Esophagus squamous epithelium (tissue), 5 donors: ENCODE measurements at places on chromosomes 7 and 10.

GRCh38 chr10:88693392-88694020, 12.5 kb upstream of the LIPK start:
- no peak for DNase-seq

DNA sequence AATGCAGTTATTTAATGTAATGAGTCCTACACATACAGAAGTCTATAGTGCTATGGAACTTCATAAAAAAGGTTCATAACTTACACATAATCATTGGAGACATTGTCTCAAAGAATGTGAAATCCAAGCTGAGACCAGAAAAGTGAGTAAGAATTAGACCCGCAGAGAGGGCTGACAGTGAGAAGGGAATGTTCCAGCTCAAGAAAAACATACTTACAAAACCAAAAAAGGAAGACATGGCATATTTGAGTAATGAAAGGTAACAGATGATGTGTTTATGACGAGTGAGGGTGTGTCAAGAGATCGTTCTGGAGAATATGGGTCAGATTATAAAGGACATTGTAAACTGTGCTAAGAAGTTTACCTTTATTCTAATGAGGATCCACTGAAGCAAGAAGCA, 566.5 kb downstream of the ATRNL1 start:
- no peak for DNase-seq

DNA sequence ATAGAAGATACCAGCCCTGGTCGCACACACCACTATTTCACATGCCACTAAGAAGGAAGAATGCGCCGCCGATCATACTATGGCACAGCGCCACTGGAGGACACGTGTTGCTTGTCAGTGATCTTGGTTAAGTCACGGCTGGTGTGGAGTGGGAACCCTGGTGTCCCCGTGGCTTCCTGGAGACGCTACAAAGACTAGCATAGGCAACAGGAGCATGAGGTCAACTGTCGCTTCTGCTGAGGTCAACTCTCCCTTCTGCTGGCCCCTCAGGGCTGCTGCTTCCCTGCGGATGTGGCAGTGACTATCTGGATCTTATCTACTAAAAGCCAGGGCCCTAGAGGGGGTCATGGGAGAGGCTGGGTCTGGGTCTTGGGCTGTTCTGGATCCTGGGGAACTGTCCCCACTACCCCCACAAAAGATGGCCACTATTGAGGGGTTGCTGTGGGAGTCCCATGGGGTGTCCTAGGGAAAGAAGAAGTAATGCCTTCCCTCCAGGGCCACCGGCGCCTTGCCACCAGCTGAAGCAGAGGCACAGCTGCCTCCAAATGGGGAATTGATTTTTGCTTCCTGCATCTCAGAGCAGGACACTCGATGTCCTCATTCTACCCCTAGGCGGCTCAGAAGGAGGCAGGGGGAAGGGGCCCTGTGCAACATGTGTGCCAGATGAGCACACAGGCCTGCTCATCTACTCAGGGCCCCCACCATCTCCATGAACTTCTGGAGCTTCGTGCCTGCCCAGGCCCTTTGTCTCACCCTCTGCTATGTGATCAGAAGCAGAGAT, 76.6 kb upstream of the PPIF start:
- no peak for DNase-seq

DNA sequence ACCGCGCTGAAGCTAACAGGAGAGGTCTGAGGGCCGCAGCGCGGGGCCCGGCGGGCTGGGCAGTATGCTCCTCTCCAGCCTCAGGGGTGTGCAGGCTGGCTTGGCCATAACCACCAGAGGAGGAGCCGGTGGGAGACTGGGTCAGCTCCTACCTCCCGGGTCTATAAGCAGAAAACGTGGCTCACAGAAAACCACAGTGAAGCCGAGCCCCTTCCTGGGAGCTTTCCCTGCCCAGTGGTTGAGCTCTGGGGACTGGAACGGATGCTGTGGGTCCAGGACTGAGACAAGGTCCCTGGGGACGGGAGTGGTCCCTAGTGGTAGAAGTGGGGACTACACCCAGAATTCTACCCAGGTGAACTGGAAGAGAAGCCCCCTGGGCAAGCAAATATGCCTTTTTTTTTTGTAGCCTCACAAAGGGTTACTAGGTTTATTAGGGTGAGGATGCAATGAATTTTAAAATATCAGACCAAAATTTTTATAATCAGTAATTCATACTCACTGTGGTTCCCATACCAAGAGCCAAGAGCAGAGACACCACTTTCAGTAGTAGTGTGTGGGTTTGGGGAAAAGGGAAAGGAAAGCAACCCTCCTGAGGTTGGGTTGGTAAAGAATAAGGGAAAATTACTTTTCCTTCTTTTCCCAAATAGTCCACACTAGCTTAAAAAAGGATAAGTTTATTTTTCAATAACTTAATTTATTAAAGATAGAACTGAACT, 67.9 kb upstream of the PRKCQ start:
- no peak for DNase-seq

DNA sequence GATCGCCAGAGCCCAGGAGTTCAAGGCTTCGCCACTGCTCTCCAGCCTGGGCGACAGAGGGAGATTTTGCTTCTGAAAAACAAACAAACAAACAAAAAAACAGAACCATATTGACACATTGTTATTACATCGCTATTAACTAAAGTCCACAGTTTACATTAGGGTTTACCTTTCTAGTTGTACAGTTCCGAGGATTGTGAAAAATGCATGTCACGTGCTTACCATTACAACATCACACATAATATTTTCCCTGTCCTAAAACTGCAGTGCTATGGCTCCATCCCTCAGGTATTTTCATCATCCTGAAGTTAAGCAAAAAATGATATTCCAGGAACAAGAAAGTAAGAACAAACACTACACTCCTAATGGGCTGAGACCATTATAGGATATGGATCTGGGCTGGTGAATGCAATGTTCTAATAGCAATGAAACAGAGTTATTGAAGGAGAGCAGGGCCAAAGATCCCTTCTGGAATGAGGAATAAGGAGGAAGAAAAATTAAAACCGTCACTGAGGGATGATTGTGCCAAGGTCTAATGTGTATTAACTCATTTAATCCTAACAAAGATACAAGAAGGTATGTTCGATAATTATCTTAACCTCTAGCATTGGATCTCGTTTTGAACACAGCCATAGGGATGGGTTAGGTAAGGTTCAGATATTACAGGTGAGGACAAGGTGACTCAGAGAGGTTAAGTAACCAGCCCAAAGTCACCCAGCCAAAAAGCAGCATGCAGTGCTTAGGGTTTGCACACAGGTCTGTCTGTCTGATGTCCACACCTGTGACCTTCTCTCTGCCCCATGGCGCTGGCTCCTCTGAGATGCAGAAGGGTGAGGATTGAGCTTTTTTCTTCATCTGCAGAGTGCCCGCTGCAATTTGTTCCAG, 14.0 kb upstream of the CUX1 start:
- no peak for DNase-seq

DNA sequence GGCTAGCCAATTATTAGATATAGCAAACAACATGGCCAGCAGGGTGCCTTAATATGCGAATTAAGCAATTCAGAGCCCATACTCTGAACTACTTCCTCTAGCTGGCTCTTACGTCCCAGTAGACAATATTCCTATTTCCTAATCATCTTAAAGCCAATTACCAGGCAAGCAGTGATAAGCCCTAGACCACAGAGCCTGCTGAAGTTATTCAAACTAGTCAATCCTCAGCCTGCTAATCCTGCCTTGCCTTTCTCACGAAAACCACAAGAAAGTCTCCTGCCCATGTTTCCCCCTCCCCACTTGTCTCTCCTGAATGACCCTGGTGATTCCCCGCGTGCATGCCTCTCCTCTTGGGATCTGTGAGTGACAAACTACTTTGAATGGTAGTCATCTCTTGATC, 86.8 kb upstream of the CACNA2D1 start:
- DNase-seq = no peak

- DNase-seq = no peak
Observed at GRCh38 chr7:47602272-47603004, 20.5 kb upstream of the TNS3 start.

DNA sequence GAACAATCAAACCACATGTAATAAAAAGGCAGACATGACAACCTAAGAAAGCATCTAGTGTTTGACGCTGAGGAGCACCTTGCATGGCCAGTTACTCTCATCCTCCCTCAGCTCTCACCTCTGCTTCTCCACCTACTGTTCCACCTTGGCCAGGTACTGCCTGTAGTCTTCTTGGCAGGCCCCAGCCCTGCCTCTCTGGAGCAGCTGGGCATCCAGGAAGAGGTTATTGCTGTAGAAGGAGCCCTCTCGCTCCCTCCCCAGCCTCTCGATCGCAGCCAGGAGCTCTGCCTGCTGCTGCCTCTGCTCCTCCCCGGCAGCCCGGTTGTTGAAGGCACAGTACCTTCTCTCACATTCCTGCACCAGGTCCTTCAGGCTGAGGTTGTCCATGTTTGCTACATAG, 9.7 kb downstream of the GIMAP5 start:
- no peak for DNase-seq
